PC-3 (cell line): ENCODE measurements at places on chromosomes 6 and 20. TPM values are rescaled to one million over a fixed set of nuclear protein-coding genes. Genes with fewer than 3 reads are reported as not detected.

DNA sequence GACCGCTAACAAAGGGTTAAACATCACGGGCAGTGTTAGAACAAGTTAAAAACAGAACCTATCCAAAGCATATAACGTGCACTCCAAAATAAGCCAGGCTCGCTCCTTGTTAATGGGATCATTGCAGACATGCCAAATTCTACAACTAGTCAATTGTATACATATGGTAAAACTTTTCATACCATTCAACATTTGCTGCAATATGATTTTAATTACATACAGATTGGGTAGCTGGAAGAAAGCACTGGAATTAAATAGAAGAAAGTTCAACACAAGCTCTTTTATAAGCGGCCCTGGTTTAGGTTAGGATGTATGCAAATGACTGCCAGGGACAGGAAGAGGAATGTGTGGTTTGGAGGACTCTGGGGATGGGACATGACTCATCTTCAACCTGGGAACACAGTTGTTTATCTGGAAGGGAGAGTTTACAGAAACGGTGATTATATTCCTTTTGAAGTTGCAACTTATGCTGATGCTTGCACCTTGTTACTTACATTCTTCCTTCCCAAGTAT is 62.5 kb upstream of the TIAM2 start:
- peak; percentile 82 for DNase-seq
- H3K27ac ChIP-seq, result peak overlapping the region; percentile 31
- no peaks in the 10 kb centered on the region for H3K27me3 ChIP-seq
- H3K4me1 ChIP-seq, result peaks cover 20% of the 10 kb centered on the region

GRCh38 chr6:121881974-121882667 is 446.7 kb downstream of the GJA1 start:
- peak; percentile 29 for DNase-seq
- peaks cover 10% of the 10 kb centered on the region; the same call in 1 of the 2 replicates for H3K27me3 ChIP-seq
- no peaks in the 10 kb centered on the region for H3K36me3 ChIP-seq
- no peaks in the 10 kb centered on the region for H3K4me1 ChIP-seq
- no peak overlapping the region for H3K27ac ChIP-seq

The CLIC5 gene
- not detected in 2 replicates for total RNA-seq

DNA sequence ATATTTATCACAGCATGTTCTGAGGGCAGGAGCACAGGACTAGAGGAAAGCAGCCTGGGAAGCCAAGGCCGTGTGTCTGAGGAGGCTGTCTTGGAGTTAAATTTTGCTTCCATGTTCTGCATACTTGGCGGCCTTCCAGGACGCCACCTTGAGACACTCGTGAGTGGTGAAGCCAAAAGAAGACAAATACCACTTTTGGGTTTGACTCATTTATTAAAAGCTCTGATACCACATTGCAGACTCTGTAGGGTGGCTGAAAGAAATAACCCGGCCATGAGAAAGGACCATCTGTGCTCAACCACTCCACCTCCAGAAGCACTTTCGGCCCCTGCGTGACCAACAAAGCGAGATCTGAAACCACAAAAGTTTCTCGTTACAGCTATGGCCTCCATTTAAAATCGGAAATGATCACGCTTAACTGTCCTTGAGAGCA is 120.0 kb downstream of the TMEM242 start:
- H3K27ac ChIP-seq, result no peak overlapping the region
- H3K4me1 ChIP-seq, result no peaks in the 10 kb centered on the region

DNA sequence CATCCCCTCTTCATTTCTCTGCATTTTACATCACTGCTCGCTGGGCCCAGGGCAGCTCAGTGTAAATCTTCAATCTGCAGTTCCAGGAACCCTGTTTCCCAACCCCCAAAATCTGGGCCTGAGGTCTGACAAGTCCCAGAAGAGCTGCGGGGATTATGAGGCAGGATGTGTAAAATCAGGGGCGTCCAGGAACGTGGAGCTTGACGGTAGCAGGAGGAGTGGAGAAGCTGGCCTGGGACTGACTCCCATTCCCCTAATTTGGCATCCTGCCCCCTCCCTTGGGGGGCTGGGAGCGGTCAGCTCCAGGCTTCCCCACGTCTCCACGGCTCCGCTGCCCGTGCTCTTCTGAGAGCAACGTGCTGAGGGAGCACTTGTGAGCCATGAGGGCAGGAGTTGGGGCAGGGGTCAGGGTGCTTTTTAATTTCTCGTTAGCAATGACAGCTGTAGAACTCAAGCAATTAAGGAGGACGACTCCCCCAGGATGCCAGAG is 23.4 kb upstream of the VEGFA start:
- no peak for DNase-seq
- H3K27me3 ChIP-seq, result no peaks in the 10 kb centered on the region
- H3K27ac ChIP-seq, result no peak overlapping the region
- no peaks in the 10 kb centered on the region for H3K36me3 ChIP-seq

The LHFPL5 gene
- total RNA-seq, result not detected in 2 replicates

DNA sequence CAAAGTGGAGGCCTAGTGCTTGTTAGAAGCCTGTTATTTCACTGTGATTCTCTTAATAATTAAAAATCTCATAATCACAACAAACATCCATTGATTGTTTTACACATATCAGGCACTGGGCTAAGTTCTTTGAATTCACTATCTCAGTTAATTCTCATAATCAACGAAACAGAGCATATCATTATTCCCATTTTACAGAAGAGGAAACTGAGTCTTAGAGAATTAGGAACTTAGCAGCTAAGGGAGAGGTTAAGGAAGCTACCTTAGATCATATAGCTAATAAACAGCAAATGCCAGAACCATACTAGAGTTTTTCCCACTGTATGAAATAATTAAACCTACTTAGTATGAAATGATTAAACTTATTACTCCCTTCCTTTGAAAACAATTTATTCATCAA is 7.0 kb downstream of the HMGN3 start:
- H3K4me3 ChIP-seq, result no peak overlapping the region
- no peaks in the 10 kb centered on the region for H3K36me3 ChIP-seq
- H3K27me3 ChIP-seq, result no peaks in the 10 kb centered on the region
- no peak for DNase-seq

The PRSS16 gene
- 7.3 and 15.9 TPM in 2 replicates for total RNA-seq

DNA sequence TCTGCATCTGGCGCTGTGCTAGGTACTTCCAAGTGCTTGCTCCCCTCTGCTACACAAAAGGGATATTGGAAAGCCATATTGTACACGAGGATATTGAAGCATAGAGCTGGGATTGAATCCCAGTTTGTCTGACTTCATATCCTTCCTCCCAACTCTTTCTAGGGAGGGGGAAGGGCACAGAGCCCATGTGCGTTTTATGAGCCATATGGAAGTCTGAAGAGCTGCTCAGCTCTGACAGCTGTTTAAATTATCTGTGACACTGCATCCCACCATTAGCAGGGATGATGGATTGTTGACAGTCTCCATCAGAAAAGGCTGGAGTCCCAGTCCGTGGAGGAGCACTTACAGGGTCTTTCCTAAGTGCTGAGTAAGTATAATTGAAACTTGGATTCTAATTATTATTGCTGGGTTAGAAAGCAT is 18.4 kb downstream of the TIAM2 start:
- no peak overlapping the region for H3K27ac ChIP-seq
- H3K4me1 ChIP-seq, result peaks cover 23% of the 10 kb centered on the region
- no peaks in the 10 kb centered on the region for H3K27me3 ChIP-seq
- H3K36me3 ChIP-seq, result no peaks in the 10 kb centered on the region
- H3K4me3 ChIP-seq, result no peak overlapping the region
- no peak for DNase-seq

The SPATS1 gene
- total RNA-seq, result not detected in 2 replicates

The C6orf141 gene
- 43.8 and 49.4 TPM in 2 replicates for total RNA-seq

DNA sequence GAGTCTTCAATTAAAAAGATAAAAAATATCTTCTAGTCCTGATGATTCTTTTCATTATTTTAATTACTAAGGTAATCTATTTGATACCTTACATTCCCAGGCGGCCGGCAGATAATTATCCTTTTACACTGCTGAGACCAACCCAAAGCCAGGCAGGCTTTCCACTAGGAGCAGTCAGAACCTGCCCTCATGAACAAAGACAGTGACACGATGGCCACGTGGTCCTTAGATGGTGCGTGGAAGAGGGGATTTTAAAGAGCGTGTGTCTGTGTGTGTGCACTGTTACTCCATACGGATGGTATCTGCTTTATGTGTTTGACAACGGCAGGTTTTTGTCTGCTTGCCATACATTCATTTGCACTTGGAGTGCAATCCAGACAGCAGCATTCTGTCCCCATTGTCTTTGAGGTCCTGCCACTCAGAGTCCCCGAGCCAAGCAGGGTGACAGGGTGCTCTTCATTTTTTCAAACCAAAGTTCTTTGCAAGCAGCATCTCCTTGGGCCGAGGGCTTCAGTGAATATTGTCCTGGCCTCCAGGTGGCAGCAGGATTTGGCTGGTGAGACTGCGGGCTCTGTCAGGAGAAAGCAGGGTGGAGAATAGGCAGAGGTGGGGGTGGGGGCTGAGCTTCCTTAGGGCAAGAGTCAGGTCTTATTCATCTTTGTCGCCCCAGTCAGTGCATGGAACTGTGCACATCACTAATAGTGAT is 260.5 kb downstream of the NRN1 start:
- H3K27me3 ChIP-seq, result no peaks in the 10 kb centered on the region
- H3K36me3 ChIP-seq, result no peaks in the 10 kb centered on the region
- H3K4me1 ChIP-seq, result no peaks in the 10 kb centered on the region
- no peak overlapping the region for H3K27ac ChIP-seq
- DNase-seq, result peak; percentile 50

DNA sequence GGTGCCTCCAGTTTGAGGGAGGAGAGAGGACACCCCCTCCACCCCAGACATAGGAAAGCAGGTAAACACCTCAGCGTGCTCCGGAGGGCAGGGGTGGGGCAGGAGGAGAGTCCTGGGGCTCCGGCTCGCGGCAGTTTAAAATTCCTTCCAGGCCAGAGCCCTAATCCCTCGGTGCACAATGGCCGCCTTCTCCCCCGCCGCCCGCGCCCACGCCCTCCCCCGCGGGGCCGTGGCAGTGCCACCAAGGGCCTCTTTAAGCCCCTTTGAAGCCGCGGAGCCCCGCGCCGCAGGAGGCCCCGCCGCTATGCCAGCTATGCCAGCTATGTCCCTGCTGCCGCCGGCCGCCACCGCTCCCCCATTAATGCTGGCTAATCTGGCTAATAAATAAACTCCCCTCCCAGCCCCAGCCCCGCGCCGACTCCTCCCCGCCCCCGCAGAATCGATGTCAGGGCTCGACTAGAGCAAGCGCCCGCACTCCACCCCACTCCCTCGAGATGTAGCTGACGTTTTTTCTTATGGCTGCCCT is 125.1 kb downstream of the MRPL14 start:
- no peaks in the 10 kb centered on the region for H3K36me3 ChIP-seq
- DNase-seq, result no peak
- peaks cover 7% of the 10 kb centered on the region for H3K4me1 ChIP-seq
- H3K4me3 ChIP-seq, result peak overlapping the region; percentile 47; the same call in 1 of the 2 replicates

DNA sequence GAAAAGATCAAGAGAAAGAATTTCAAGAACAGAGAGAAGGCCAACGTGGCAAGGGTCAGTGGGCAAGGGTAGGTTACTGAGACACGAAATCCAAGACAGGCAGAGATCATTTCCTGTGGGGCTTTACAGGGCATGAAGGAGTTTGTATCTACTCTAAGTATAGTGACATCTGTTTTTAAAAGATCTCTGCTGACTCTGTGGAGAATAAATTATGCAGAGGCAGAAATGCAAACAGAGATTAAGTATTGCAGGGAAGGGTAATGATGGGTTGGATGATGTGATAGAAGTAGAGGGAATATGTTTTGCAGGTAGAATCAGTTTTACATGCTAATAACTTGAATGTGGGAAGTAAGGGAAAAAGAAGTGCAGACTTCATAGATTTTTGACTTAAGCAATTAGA is 243.5 kb downstream of the FRK start:
- H3K27ac ChIP-seq, result no peak overlapping the region
- H3K27me3 ChIP-seq, result no peaks in the 10 kb centered on the region
- no peak for DNase-seq
- no peaks in the 10 kb centered on the region for H3K4me1 ChIP-seq
- H3K4me3 ChIP-seq, result no peak overlapping the region
